Stimulated activated CD8-positive, alpha-beta memory T cell treated with anti-CD3 and anti-CD28 coated beads, Interleukin-7, amount 100 ng/mL, for 4 hours (primary cell): ENCODE measurements at places on chromosomes 5 and 9.

DNA sequence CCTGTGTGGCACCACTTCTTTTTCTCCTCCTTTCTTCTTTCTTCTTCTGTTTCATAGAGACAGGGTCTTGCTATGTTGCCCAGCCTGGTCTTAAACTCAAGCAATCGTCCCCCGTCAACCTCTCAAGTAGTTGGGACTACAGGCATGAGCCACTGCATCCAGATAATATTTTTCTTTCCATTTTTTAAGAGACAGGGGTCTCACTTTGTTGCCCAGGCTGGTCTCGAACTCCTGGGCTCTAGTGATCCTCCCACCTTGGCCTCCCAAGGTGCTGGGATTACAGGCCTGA, 47.4 kb upstream of the IER5L start:
- no peak for DNase-seq

- DNase-seq, result no peak
Observed at GRCh38 chr5:89232139-89232603, 349.2 kb upstream of the MEF2C start.

DNA sequence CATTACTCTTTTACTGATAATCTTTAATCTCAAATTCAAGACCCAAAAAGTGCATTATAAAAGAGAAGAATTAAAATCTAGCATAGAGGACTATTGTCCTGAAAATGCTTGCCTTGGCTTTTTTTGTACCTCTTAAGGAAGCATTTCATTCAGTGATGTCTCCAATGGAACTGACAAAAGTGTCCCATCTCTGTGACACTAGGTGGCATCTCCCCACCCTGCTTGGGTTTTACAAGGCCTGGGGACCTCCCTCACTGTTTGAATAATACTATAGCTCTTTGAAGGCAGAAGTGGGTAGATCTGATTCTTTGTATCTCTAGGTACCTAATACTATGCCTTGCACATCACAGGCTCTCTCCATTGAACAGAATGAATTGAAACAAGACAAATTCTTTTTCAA, 180.6 kb downstream of the EPB41L4A start:
- DNase-seq, result no peak

GRCh38 chr5:179267071-179267670, 78.1 kb downstream of the ADAMTS2 start:
- no peak for DNase-seq
